ENCODE measurements at places on chromosomes 3 and 15.
A peak's percentile ranks its signal among the peaks of the same experiment; 100 is the strongest.

GRCh38 chr15:74134387-74135027 lies 4.1 kb downstream of the ISLR2 start:
- peak; percentile 91 for DNase-seq

- DNase-seq = no peak
Measured at GRCh38 chr3:131988209-131988608, 46.6 kb downstream of the CPNE4 start.

- no peak for DNase-seq
Measured at GRCh38 chr3:70272798-70273197, 39.6 kb downstream of the MDFIC2 start.

GRCh38 chr15:98887976-98888375 lies 119.6 kb downstream of the PGPEP1L start:
- DNase-seq = no peak

- no peak for DNase-seq
Measured at GRCh38 chr3:102189541-102189940, 245.3 kb upstream of the ZPLD1 start.

DNA sequence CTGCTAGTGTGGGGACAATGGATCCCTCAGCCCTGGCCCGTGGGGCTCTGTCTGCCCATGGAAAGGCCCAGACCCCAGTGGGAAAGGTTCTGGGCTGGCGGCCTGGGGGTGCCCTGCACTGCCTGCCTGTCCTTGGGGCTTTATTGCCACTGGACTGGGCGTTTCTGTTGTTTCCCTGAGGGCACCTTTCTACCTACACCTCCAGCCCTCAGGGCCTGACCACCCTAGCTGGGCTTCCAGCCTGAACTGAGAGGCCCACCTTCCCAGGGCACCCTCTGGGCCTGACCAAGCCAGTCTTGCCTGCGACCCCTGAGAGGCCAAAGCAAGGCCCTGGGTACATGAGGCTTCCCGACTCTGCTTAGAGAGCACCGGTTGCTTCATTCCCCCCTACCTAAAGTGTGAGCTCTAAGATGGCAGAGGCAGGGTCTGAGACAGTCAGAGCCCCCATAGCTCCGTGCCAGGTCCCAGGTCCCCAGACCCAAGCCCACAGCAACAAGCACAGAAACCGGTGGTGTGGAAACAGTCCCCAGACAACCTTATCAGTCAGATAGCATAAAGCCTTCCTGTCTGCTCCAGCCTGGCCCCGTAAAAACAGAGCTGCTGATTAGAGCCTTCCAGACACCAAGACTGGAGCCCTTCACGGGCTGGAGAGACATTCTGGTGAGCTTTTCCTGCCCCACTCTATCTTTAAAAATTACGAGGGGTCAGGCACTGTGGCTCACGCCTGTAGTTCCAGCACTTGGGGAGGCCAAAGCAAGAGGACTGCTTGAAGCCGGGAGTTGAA lies 102.8 kb downstream of the CHSY1 start:
- DNase-seq = no peak

- no peak for DNase-seq
Measured at GRCh38 chr15:37044915-37045648, 55.3 kb downstream of the MEIS2 start.

- no peak for DNase-seq
Measured at GRCh38 chr3:86989006-86989405, 1.9 kb downstream of the VGLL3 start.

GRCh38 chr3:156132313-156132712 lies 11.9 kb downstream of the KCNAB1 start:
- no peak for DNase-seq

- DNase-seq = no peak
Measured at GRCh38 chr3:74693251-74693650, 78.8 kb upstream of the CNTN3 start.

DNA sequence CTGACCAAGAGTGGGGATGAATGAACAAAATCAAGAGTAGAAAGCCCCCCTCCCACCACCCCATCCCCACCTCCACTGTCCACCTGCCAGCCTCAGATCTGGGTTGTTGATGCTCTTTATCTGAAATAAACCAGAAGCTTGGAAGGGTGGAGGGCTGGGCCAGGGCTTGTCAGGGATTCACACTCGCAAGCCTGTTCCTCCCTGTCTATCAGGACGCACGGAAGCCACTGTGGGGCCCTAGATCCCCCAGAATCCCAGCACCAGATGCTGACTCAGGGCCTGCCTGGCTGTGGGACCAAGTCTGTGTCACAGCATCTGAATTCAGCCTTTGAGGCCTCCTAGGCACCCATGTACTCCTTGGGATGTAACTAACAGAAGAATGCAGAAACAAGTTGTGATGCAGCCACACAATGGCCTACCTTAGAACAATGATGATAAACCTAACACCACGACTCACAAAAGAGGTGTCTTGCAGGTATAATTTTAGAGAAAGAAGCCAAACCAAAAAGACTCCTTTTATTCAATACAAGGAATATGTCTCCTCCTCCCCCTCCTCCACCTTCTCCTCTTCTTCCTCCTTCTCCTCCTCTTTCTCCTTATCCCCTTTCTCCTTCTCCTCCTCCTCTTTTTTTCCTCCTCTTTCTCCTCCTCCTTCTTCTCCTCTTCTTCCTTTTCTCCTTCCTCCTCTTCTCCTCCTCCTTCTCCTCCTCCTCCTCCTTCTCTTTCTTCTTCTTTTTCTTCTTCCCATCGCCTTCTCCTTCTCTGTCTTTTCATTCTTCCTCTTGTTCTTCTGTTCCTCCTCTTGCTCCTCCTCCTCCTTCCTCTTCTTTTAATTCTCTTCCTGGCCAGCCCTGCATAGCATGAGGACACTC lies 234.7 kb downstream of the PLCL2 start:
- no peak for DNase-seq

DNA sequence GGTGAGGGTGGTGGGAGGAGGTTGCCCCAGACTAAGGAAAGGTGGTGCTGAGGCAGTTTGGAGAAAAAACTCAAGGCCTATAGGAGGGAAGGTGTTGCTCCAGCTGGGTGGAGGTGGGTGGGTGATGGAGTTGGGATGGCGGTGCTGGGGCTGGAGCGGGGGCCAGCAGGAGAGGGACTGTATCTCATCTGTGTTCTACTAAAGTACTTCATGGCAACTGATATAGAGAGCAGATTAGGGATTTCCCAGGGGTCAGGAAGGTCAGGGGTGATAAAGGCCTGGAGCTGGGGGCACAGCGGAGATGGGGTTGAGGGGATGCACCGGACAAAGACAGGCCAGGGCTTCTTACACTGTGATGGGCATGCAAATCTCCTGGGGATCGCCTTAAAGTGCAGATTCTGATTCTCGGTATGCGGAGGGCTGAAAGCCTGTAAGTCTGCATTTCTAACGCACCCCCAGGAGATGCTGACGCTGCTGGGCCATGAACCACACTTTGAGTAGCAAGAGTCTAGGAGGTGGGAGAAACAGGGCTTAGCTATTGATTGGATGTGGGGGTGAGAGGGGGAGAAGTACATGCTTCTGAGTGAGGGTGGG lies 4.2 kb downstream of the KLHL40 start:
- DNase-seq = no peak

DNA sequence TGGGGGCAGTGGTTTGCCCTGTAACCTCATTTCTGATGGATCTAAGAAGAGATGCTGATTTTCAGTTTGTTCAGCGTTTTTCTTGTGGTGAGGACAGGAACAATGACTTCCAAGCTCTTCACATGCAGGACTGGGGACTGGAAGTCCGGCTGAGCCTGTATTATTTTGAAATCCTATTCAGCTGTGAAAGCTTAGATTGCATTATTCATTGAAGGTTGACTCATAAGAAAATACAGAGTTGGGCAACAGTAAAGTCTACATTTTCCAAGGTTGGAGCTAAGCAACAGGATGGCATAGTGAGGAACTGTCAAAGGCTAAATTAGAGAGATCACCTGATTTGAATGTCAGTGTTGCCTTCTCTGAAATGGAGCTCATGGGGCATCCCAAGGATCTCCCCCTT lies 230.9 kb upstream of the FEZF2 start:
- no peak for DNase-seq

- DNase-seq = no peak
Measured at GRCh38 chr15:31551323-31551722, 224.7 kb downstream of the KLF13 start.

DNA sequence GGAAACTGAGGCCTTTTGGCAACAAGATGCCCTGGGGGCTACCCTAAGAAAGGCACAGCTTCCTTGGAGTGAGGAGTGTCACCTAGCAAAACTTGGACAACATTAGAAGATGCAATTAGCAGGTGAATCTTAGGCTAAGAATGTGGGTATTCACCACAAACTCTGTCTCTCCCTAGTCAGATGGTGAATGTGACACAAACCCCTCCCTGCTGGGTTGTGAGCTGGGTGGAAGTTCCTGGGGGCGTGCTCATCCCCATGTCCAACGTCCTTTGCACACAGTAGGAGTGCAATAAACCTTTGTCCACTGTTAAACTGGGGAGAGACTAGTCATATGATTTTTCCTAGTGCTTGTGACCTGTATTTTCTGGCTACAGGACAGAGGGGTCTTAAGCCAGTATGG lies 67.1 kb upstream of the SH3GL3 start:
- DNase-seq = no peak

GRCh38 chr3:176376531-176376930 lies 820.8 kb downstream of the TBL1XR1 start:
- no peak for DNase-seq

- no peak for DNase-seq
Measured at GRCh38 chr3:138384531-138384930, 36.2 kb downstream of the MRAS start.

DNA sequence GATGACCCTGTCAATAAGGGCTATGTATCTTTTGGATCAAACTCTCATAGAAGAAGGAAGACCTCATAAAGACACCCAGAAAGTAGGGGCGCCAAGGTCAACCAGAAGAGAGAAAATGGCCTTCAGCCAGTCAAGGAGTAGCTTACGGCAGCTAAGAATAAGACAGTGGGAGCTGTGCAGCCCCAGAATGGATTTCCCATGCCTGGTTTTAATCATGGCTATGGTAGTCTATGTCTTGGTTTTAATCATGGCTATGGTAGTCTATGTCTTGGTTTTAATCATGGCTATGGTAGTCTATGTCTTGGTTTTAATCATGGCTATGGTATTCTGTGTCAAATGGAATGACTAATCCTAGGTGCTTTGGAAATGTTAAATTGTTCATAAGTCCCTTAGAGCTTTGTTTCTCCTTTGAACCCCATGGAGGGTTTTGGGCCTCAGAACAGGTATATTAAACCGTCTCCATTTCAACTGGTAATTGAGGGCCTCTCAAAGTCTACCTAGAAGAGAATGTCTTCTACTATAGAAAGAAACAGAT lies 742.0 kb upstream of the CFAP20DC start:
- DNase-seq = no peak

GRCh38 chr3:147656023-147656422 lies 246.9 kb downstream of the ZIC1 start:
- DNase-seq = no peak

GRCh38 chr15:67195305-67195704 lies 59.2 kb downstream of the AAGAB start:
- DNase-seq = no peak

DNA sequence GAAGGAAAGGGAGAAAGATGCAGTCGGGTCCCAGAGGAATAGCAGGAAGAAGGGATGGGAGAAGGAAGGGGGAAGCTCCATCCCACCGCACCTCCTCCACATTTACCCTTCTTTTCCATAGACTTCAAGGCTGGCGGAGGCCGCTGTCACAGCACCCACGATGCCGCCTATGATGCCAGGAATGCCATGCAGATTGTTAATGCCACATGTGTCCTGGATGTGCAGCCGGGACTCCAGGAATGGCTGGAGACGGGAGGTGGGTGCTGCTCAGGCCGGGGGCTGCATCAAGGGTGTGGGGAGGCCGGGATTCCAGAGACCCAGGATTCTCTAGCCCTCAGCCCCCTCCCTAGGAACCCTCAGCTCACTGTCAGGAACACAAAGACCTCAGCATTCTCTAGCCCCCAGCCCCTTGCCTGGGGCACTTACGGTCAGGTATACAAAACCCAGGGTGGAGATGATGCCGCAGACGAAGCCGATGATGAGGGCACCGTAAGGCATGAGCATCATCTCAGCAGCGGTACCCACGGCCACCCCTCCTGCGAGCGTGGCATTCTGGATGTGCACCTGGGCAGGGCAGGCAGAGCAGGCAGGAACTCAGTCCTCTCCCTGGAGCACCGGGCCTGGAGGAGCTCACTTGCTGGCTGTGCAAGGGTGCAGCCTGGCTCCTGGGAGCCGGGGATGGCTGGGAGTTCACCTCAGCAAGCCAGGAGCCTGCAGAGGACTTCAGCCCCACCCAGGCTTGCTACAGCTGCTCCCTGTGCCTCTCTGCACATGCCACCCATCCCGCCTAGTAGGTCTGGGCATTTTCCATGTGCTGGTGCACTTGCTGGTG lies 18.8 kb downstream of the RHCG start:
- no peak for DNase-seq

DNA sequence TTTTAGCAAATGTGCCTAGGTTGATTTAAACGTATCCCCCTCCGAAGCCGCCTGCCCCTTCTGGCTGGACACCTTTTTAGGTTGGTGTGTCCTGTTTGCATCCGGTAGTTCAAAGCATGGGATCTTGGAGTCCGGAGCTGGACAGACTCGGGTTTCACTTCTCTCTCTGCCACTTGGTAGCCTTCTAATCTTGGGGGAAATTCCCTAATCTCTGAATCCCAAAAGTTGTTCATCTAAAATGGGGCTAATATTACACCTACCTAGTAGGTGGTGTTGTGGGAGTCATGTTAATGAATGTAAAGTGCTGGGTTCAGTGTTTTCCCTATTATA lies 760 bp downstream of the FANCI start:
- no peak for DNase-seq

- DNase-seq = no peak
Measured at GRCh38 chr3:12430086-12430485, 54.2 kb upstream of the TSEN2 start.

DNA sequence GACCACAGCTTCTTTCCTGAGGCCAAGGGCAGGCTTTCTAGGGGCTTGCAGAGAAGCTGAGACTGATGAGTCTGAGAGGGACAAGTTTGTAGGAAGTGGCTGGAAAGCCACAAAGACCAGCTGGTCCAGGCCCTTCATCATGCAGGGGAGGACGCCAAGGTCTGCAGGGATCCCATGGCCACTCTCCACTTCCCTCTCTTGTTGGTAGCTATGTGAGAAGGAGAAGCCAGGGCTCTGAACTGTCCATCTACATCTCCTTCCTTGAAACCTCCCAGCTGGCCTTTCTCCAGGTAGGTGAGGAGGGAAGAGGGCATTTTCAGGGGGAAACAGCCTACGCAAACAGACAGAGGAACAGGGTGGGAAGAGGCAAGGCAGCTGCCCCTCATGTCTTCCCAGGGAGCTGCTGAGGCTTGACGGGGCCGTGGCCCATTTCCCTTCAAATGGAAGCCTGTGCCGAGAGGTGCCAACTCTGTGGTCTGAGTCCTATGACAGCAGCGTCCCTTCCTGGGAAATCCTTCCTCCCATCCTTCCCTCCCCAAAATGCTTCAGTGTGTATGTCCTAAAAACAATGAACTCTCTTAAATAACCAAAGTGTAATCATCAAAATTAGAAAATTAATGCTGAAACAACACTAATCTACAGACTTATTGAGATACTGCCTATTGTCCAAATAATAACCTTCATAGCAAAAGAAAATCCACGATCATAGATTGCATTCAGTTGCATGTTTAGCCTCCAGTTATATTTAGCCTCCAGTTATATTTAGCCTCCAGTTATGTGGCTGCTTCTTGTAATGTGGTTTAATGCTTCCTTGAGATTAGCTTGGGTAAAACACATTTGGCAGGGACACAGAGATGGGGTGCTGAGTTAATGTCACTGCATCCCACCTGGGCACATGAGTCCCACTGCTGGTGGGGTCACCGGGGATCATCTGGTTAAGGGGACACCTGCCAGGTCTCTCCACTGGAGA lies 36.0 kb downstream of the GNB5 start:
- DNase-seq = no peak

GRCh38 chr3:53227993-53228885 lies 27.6 kb downstream of the TKT start:
- DNase-seq = no peak

GRCh38 chr3:86787091-86787490 lies 203.9 kb downstream of the VGLL3 start:
- no peak for DNase-seq

All from H9 (cell line).